ENCODE measurements at places on chromosomes 7 and 10.

GRCh38 chr7:32051128-32051527, 19.1 kb downstream of the PDE1C start:
- no peak for DNase-seq

DNA sequence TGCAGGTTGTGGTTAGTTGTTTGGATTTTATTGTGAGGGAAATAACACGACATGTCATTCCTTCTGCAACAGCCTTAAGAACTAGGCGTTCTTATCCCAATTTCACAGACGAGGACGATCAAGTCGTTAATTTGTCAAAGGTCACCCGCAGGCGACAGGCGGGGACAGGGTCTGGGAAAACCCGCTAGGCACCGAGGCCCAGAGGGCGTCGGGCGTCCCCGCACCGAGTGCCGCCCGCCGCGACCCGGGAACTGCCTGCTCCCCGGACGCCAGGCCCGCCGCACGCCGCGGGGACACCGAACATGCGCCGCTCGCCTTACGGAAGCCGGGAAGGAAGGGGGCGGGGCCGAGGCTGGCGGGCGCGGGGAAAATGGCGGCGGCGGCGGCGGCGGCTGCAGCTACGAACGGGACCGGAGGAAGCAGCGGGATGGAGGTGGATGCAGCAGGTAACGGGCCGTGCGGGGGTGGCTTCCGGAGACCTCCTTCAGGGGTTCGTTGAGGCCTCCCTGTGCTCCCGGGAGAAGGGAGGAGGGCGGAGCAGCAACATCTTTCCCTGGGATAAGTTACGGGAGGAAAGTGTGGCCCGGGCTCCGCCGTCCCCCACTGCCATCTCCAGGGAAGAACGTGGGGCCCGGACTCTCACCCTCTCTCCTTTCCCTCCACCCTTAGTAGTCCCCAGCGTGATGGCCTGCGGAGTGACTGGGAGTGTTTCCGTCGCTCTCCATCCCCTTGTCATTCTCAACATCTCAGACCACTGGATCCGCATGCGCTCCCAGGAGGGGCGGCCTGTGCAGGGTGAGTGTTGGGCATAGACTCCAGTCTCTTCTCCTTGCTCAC, at the start of gene COPS6:
Gene COPS6 (plus strand): TSS at position 349 of the 837 bp plus-strand sequence. CDS start 22 bp downstream, at position 371.
- peak; percentile 69 for DNase-seq

GRCh38 chr7:155746188-155746587, 66.1 kb downstream of the SHH start:
- no peak for DNase-seq

- DNase-seq: no peak
Observed at GRCh38 chr10:130244031-130244927, 108.1 kb downstream of the GLRX3 start.

DNA sequence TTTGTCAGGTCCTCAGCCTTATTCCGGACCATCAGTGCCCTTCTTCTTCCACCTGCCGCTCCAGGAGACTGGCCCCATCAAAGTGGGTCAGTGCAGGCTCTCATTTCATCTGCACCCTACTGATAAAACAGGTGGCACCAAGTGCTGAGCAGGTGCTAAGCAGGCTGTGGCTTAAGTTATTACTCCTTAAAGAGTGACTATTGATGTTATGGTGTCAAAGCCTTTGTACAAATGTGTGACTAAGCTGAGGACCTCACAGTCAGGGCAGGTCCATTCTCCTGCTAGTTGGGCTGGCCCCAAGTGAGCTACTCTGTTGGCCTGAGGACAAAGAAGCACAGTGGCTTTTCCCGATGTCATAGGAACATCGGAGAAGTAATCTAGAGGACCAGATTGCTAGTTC, 11.2 kb upstream of the CALD1 start:
- no peak for DNase-seq

GRCh38 chr7:22578007-22578733, 78.2 kb upstream of the STEAP1B start:
- no peak for DNase-seq

GRCh38 chr10:104076743-104077160, 8.9 kb downstream of the COL17A1 start:
- peak; percentile 18 for DNase-seq

GRCh38 chr7:52450816-52451215, 584.6 kb upstream of the POM121L12 start:
- no peak for DNase-seq

GRCh38 chr7:8250547-8250946, 11.4 kb downstream of the ICA1 start:
- no peak for DNase-seq

GRCh38 chr7:43925984-43926797, at the start of gene UBE2D4:
Gene UBE2D4 (plus strand): TSS chr7:43926436. CDS start chr7:43926533, 97 bp downstream.
- peak; percentile 90 for DNase-seq

DNA sequence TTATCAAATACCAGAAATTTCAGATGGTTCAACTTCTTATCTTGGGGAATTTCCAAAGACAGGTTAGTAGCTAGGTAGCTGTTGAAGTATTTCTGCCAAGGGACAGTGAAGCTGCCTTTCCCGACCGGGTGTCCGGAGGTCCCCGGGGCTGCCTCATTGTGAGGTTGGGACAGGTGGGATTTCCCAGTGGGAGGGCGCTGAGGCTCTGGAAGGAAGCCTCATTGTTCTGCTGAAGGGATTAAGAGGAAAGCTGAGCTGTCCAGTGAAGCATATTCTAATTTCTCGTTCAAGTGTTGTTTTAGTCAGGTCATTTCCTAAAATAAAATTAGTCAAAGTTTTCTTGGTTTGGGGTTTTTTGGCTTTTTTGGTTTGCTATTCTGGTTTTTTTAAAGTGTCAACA, 244.2 kb downstream of the MGMT start:
- no peak for DNase-seq

DNA sequence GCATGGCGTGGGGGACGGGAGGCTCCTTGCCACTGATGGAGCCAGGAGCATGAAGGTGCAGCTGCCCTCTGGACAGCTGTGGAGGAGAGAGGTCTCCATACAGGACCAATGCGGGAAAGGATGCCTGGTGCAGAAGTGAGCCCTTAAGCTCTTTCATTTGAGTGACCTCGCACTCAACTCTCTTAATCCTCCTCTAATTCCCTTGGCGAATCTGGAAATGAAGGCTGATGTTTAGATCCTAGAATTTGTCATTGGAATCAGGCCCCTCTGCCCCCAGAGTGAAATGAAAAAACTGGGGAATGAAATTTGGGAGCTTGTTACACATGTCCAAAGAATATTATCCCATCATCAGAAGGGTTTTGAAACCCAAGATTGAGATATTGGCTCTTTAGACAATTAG, 639.5 kb downstream of the LRMDA start:
- DNase-seq: no peak

- DNase-seq: no peak
Observed at GRCh38 chr7:26468625-26469024, 177.0 kb downstream of the SNX10 start.

- DNase-seq: no peak
Observed at GRCh38 chr7:8014399-8014798, 45.8 kb downstream of the GLCCI1 start.

Data from NCI-H1092 (cell line).